ENCODE measurements at places on chromosomes 4 and X.

DNA sequence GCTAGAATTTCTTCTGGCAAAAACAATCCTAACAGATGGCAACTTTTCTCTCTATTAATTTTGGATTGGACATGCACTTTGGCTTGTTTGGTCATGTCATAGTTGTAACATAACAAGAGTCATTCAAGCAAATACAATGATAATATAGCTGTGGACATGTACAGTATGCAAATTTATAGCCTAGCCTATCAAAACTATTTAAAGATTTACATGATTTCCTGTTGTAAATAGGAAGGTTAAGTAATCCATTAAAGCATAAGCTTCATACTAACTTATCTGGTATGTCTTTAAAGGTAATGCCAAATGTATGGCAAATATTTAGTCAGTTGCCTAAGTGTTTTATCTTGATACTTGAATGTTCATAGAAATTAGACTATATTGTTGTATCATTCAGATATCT, 45.3 kb downstream of the RPA4 start:
- DNase-seq: no peak

GRCh38 chrX:47174846-47175587, 18.6 kb upstream of the UBA1 start:
- DNase-seq: no peak

DNA sequence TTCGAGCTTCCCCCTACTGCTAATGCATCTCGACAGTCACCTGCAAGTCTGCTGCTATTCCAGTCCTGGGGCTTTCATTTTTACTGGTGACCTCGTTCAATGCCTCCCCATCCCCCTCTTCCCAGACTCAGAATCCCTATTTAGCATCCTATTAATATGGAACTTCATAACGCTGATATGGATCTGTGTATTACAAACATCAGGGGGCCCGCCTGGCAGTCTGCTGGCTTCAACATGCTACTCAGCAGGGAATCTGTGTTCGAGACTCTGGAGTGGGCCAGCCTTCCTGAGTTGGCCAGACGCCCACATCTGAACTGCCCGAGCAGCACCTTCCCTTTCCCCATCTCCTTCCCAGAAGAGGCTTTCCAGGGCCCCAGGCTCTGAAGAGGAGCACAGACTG, 173.9 kb upstream of the PPARGC1A start:
- DNase-seq: no peak

DNA sequence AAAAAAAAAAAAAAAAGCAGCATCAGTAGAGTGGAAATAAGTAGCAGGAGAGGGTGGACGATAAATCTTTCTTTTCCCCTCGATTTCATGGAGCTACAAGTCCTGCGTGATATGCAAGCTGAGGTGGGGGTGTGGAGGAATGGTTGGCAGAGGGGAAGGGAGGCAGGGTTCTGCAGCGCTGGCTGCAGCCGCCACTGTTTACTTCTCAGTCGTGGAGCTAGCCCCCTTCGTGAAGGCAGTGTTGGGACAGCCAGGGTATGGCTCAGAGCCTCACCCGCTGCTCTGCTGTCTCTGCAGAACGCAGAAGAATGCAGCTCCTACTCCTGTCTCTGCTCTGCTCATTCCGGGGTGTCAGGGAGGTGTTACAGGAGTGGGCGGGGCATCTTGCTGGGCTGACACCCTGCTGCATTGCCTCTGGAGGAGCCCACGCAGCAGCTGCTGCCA, 140.6 kb downstream of the GPM6A start:
- no peak for DNase-seq

- peak; percentile 68 for DNase-seq
These were observed 45.9 kb downstream of the HMGB2 start for GRCh38 chr4:173288296-173288695.

GRCh38 chr4:23930750-23931488, 41.1 kb upstream of the PPARGC1A start:
- no peak for DNase-seq

DNA sequence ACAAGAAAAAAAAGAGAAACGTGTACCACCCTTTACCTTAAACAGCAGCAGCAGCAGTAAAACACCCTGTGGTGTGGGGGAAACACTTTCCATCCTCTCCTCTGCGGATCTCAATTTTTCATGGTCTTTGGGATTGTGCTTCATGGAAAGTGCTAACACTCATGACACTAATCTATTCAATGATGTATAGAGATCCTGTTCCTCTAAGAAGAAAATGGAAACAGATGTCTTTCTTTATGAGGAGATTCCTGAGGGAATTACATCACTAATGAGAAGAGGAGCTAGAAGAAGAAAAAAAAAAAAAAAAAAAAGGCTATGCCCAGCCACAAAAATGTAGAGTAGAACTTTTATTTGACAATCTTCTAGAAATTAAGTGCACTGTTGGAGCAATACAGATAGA, 62.9 kb upstream of the NDST3 start:
- no peak for DNase-seq

GRCh38 chr4:70606459-70606858, 14.4 kb downstream of the AMBN start:
- no peak for DNase-seq

GRCh38 chr4:74441744-74442143, 3.2 kb upstream of the AREG start:
- DNase-seq: no peak

GRCh38 chr4:108980455-108981239, 217.8 kb upstream of the ETNPPL start:
- no peak for DNase-seq

DNA sequence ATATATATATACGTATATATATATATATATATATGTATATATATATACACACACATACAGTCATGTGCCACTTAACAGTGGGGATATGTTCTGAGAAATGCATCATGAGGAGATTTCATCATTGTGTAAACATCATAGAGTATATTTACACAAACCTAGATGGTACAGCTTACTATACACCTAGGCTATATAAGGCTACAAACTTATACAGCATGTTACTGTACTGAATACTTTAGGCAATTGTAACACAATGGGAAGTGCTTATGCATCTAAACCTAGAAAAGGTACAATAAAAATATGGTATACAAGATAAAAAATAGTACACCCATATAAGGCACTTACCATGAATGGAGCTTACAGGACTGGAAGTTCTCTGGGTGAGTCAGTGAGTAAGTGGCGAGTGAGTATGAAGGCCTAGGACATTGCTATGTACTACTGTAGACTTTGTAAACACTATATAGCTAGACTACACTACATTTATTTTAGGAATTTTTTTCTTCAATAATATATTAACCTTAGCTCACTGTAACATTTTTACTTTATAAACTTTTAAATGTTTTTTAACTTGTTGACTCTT, 13.2 kb upstream of the CCSER1 start:
- DNase-seq: no peak

- DNase-seq: no peak
These were observed 381.3 kb upstream of the INTU start for GRCh38 chr4:127251423-127251822.

- no peak for DNase-seq
These were observed 187.8 kb downstream of the FRAS1 start for GRCh38 chr4:78244705-78245485.

DNA sequence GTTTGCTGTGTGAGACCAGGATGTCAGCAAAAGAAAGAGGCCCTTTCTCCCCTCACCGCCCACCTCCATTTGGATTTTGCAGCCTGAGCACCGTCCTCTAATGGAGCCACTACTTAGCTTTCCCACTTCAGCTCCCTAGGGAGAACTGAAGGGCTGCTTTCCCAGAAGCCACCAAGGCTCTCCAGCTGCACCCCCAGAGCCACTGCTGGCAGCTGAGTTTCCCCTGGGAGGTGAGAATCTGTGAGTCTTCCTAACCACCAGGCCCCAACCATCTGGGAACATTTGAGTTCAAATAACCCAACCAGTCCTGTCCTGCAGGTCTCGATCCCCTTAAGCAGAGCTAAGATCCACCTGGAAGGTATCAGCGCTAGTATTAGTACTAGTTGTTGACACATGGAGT, 173.1 kb upstream of the USP9X start:
- no peak for DNase-seq

DNA sequence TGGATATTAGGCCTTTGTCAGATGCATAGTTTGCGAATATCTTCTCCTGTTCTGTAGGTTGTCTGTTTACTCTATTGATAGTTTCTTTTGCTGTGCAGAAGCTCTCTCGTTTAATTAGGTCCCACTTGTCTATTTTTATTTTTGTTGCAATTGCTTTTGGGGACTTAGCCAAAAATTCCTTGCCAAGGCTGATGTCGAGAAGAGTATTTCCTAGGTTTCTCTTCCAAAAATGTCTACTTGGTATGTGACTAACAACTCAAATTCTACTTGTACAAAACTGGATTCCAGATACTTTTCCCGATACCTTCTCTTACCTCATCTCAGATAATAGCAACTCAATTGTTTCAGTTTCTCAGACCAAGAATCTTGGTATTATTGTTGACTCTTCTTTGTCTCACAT, 142.4 kb upstream of the GLRA2 start:
- no peak for DNase-seq

DNA sequence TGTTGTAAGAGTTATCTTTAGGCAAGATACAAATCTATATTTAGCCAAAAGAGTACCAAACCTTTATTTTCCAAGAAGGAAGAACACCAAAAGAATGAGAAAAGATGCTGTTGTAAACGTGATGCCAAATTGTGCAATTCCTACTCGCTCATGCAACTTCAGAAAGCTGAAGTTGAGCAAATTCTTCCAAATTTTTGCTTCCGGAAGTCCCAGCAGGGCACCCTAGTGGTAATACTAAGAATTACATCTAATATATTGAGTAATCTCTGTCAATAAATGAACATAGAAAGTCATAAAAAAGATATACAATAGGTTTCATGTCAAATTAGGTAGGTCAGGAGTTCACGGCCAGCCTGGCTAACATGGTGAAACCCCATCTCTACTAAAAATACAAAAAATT, 36.0 kb upstream of the SMARCAD1 start:
- no peak for DNase-seq

DNA sequence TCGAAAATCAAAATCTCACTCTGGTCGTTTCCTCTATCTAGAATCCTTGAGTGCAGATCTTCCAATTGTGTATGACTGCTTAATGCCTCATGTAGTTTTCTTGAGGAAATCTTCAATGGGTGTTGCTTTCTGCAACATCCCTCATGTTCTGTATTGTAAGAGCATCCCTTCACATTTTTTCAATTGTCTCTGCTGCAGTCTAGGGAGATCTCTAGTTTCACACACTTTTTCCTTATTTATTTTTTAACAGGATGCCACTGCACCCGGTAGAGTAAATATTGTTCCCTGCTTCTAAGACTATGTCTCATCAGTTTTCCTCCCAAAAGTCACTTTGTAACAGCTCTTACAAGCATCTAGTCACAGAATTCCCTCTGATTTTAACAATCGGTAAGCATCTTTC, 50.3 kb downstream of the UGT2B4 start:
- no peak for DNase-seq

DNA sequence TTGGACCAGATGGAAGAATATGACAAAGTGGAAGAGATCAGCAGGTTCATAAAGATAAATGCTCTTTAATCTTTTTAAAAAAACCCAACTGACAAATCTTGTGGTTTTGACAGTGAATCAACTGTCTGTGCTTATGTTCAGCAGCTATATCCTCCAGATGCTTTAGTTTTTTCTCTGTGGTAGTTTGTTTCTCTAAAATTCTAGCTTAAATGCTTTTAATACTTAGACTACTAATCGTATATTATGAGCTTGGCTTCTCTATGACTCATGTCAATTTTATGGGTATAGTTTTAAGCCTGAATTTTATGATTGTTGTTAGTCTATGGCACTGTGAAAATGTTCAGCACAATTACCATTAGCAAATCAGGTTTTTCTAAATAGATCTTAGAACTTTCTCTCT, 12.9 kb downstream of the HHIP start:
- DNase-seq: no peak

DNA sequence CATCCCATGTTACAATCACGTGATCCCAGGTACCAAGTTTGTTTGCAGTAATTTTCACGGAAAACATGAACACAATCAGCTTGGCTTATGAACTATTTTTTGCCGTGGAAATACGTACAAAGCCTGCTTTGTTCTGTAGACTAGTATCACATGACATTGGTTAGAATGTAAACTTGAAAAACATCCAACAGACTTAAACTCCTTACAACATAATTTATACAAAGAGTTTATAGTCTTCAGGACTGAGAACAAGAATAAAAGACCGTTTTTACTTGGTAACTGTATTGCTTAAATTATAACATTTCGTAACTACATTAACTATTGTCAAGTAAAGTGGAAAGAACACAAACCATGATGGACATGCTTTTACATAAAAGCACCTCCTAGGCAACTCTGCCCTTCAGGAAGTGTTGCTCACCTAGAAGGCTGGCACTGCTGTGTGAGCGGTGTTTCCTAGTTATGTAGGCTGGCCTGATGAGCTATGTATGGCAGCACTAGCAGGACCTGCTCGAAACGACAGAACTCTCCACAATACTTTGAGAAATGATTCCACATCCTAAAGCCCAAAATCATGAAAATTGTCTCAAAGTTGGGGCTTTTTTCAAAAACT, 41.8 kb upstream of the WDR1 start:
- DNase-seq: no peak

DNA sequence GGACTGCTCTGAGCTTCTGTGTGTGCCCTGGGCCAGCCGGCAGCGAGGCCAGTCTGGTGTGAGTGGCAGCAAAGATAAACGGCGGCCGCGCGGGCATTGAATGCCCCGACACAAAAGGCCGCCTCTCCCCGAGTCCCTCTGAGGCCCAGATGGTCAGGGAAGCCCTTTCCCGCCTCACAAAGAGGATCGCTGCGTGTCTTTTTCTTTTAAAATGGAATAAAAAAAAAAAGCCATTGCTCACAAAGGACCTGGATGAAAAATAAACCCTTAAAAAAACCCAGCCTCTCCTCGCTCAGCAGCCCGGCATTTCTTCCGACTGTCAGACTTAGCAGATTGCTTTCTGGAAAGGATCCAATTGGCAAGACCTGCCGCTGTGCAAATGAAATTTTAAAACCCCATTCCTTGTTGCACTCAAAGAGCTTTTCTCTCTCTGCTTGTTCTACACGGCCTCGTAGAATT, 578.7 kb downstream of the BCOR start:
- DNase-seq: no peak

GRCh38 chrX:46628460-46629371, 55.2 kb downstream of the CHST7 start:
- no peak for DNase-seq

DNA sequence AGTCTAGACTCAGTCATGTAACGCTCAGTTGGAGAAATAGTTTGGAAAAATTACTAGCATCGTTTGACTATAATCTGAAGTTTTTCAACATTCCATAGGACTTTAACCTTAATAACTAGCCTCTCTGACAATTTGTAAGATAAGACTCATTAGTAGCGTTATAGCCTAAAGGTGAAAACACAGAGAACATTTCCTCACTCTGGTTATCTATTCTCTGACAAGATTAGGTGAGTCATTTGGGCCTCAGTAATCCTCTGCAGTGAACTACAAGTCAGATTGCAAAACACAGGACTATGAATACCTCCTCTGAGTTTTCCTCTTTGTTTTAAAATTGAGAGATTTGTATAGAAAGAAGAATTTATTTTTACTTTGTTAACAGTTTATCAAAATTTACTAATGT, 31.8 kb upstream of the PDLIM5 start:
- DNase-seq: no peak

DNA sequence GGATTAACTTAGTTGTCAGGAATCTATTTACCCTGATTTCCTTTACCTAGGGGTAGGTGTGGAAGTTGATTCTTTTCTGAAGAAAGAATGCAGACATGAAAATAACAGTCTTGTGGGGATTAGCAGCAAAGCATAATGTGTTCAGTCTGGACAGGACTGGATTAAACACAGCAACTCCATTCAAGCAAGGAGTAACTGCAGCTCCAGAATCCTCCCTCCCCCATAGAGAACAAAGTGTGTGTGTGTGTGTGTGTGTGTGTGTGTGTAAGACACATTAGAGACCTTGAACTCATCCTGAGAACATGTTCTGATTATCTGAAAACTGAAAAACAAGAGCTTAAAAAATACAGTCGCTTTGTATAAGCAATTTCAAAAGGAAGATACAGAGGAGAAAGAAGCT, 9.3 kb downstream of the C4orf54 start:
- DNase-seq: no peak

Data from activated T-cell treated with anti-CD3 and anti-CD28 coated beads for 1 hour (primary cell).